ENCODE measurements at places on chromosomes 3 and 15. TPM values are rescaled to one million over a fixed set of nuclear protein-coding genes. Genes with fewer than 3 reads are reported as not detected.

DNA sequence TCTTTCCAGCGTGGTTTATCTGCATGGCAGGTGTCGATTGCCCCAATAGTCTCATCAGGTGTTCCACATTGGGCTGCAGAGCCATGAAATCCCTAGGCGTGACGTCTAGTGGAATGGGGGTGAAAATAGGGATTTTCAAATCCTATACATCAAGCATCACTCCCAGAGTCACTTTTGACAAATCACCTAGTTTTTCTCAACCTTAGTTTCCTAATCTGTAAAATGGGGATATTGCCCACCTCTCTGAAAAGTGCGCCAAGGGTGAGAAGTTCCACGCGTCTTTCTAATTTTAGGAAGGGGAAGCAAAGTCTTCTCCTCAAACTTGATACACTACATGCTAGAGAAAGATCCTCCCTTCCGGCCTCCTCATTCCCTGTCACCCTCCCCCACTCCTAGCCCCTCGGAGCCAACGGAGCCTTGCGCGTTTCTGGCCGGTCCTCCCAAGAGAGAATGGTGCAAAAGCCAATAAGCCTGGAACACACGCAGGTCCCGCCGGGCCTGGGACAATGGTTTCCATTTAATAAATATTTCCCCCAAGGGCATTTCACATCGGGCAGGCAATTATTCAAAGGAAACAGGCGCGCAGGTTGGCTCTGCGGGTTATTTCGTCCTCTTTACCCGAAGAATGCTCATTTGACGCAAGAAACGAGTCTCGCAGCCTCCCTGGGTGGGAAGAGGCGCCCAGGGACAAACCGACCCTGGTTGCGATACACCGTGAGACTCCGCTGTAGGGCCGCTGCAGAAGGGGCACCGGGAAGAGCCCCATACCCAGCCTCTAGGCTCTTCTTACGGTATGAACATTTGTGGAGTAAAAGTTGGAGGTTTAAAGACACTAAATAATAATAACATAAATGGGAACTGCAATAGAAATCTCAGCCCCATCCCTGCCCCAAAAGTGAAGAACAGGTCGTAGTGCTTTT is 1.2 kb upstream of the SOX14 start:
- DNase-seq, result no peak

DNA sequence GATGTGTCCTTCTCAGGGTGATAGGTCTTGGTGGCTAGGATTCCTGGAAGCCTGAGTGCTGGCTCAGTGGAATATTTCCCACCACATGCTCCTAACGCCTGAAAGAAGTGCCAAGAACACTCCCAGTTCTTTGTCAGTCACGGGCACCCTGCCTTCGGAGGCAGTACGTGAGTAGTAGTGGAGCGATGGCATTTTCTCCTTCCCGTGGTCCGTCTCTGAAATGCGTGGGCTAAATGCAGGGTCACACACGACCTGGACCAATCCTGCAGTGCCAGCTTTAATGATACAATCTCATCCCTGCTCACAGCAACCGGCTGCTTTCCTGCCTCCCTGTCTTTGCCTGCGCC is 14.5 kb downstream of the H1-8 start:
- DNase-seq, result peak; percentile 72

GRCh38 chr15:77627067-77627466 is 5.6 kb downstream of the LINGO1 start:
- no peak for DNase-seq

DNA sequence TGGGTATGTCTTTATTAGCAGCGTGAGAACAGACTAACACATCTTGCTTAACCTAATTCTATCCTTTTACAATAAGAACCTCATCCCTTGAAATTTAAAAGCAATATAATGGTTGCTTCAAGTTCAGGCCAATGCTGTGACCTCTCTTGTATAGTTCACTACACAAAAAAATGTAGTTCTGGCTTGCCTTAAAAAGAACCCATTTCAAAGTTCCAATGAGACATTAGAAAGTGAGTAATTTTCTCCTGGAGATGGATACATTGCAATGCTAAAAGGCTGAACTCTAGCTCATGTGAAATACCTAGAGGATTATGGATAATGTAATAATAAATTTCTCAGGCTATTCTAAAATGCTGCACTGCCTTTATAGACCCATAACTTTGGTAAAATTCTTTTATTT is 47.8 kb downstream of the ATP13A4 start:
- DNase-seq, result no peak

- DNase-seq, result no peak
These were observed 835 bp upstream of the TTLL3 start for GRCh38 chr3:9809239-9809614.

Gene DGKG
- 31.1 TPM for total RNA-seq

Gene SHF
- 3.9 TPM for total RNA-seq

Gene TMEM212
- total RNA-seq, result not detected

Gene SNRPA1
- total RNA-seq, result 30.4 TPM

Gene ZNF80
- total RNA-seq, result not detected

GRCh38 chr3:41920406-41920965 is 41.4 kb downstream of the ULK4 start:
- no peak for DNase-seq

GRCh38 chr3:80263260-80263659 is 495.5 kb upstream of the ROBO1 start:
- DNase-seq, result no peak

- no peak for DNase-seq
These were observed 111.7 kb upstream of the SMAD3 start for GRCh38 chr15:66953523-66954229.

DNA sequence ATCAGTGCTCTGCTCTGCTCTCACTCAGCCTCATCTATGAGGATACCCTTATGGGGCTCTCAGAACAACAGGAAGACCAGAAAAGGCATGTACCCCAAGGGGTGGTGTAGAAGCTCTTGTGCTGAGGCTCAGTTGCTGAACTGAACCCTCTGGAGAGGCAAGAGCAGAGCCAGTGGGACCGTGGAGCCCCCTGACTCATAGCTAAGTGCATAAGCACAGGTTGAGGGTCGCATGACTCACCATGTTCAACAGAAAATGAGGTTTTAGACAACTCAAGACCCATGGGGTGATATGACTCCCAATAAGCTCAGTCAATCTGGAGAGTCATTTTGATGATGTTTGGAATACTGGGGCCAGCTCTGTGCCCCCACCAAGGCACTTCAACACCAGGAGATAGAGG is 37.3 kb downstream of the CRYGS start:
- DNase-seq, result no peak
